ENCODE measurements at places on chromosomes 2 and 18.
A peak's percentile ranks its signal among the peaks of the same experiment; 100 is the strongest.

- no peak for DNase-seq
These were observed 95.9 kb upstream of the SCG2 start for GRCh38 chr2:223697892-223698645.

DNA sequence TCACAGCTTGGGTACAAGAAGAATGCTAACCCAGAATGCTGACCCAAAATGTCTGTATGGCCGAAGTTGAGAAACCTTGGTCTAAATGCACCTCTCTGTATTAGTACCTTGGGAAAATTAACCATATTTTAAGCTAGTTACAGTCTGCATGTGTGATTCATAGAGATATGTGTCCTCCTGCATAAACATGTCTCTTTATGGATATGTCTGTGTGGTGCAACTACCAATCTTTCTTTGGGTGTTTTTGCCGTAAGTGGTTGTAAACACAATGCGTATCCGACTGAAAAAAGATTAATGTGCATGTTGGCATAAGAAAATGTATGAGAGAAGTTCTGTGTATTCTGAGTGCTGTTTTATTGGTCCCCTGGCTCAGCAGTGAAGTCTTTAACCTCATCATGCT lies 54.2 kb upstream of the GAREM2 start:
- no peak for DNase-seq

DNA sequence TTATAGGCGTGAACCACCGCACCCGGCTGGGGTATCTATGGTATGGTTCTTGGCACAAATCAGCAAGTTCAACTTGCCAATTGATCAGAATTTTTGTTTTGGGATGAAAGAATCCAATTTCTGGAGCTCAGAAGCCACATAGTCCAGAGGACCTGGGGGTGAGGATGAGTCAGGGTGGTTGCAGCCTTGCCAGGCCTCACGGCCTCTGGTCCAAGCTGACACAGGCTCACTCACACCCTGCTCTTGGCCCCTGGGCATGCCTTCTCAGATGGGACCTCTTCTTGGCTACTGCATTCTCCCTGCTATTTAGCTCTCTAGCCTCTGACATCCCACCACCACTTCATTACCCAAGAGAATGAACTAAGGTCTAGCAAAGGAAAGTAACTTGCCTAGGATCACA lies 16.3 kb downstream of the CAPG start:
- no peak for DNase-seq

GRCh38 chr2:25165992-25166875 lies 2.1 kb downstream of the POMC start:
- peak; percentile 75 for DNase-seq

GRCh38 chr2:105553538-105554196 lies 154.8 kb upstream of the FHL2 start:
- no peak for DNase-seq

- no peak for DNase-seq
These were observed 113.6 kb upstream of the FAM98A start for GRCh38 chr2:33712674-33713073.

GRCh38 chr18:37428288-37428974 lies 137.2 kb downstream of the CELF4 start:
- no peak for DNase-seq

GRCh38 chr18:79530821-79531220 lies 135.1 kb downstream of the NFATC1 start:
- no peak for DNase-seq

DNA sequence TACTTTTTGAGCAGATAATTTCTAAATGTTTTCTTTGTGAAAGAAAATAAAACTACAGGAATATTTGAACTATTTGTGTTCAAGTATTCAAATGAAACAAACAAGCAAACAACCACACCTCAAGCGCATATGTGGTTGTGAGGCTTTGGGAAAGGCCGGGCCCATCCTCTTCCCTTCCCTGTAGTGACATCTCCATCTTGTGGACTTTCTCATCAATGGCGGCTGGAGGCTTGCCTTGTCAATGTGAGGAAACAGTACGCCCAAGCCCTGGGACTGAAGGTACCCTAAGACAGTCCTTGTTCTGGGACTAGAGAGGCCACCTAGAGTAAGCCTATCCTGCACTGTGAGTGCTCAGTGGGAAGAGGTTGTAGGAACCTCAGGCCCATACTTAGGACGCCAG lies 166.8 kb downstream of the TPGS2 start:
- DNase-seq, result peak; percentile 41

DNA sequence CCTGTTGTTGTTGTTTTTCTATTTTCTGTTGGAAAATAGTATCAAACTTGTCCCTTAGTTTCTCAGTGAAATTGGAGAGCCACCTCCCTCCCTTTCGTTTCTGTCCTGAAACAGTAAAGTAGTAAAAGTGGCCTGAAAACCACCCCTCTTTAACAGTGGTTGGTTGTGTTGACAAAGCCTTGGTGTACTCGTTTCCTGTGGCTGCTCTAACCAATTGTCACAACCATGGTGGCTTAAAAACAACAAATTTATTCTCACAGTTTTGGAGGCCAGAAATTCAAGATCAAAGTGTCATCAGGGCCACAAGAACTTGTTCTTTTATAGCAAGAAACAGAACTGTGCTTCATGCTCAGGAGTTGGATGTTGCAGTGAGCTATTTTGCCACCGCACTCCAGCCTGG lies 4.0 kb upstream of the DYSF start:
- peak; percentile 7 for DNase-seq

DNA sequence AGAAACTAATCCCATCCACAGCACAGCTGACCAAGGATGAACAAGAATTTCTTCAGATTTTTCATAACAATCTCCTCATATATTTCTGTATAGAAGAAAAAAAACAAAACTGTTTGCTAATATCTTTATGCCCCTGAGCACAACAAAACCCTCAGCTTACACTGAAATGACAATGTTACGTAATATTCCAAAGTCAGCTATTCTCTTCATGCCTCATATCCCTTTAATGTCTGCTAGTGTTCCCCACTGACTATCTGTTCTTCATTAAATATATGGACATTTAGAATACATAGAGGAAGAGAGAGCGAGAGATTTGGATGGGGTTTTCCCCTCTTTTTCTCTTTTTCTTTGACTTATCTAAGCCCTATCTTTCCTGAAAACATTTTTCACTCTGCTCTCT lies 87.9 kb upstream of the GULP1 start:
- no peak for DNase-seq

DNA sequence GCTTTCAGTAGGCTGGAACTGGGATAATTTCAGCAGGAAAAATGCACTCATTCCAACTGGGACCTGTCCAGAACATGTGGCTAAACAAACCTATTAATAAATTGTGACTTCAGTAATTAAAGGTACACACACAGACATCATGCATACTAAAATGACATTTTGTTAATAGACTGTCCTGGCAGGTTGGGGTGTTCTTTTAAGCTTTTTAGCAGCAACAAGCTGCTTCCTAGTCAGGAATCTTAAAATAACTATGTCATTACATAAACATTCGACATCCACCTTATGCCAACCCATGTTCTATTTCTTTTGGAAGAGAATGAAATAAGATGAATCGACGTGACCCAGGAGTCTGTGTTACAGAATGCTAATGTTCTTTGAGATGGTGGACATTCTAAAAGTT lies 435.7 kb downstream of the TXNL1 start:
- DNase-seq, result no peak

- DNase-seq, result no peak
These were observed 63.8 kb downstream of the NCK2 start for GRCh38 chr2:105808423-105809096.
